ENCODE measurements at places on chromosomes 11 and 22.

DNA sequence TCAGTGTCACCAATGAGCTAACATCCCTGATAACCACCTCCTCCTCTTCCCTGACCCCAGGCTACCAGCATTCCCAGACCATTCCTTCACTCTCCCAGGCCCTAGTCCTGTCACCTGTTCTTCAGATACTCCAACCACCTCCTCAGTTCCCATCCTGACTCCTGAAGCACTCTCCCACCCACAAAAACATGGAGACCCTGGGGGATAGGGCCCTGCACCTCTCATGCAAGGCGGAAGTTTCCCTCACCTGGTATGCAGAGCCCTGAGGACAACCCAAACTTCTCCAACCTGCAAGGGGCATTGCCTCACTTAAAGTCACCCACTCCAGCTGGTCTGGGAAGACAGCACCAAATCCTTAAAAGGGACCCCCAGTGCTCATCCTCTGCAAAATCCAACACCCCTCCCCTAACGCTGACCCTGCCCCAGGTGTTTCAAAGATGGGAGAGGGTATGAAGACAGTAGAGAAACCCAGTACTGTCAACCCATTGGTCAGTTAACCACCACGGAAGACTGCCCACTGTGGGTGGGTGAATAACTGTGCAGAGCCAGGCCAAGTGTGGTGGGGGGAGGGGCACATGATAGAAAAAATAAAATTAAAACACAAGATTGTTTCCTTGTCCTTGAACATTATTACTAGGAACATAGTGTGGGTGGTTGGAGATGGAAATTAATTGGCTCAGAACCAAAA lies 1.4 kb downstream of the TNKS1BP1 start:
- no peak for DNase-seq

DNA sequence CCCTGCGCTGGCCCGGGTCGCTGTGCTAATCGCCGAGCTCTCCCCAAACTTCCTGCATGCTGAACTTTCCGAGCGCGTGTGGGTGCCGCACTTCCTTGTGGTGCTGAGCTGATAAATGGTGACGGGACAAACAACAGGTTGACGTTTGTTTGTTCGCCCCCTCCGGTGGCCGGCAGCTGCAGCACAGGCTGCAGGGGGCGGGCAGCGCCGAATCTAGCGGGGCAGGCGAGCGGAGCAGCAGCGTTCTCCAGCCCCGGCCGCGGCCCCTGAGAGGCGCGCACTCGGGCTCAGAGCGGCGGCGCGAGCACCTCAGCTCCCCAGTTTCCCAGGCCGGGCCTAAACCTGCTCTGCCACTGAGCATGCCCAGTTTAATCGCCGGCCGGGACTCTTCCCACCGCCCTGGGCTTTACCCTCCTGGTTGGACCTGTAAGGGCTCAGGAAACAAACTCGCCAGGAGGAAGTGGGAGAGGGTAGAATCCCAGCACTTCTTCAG lies at the start of gene PDGFD:
PDGFD (minus strand) TSS at position 120 of the 493 bp plus-strand sequence.
- DNase-seq = peak; percentile 34

DNA sequence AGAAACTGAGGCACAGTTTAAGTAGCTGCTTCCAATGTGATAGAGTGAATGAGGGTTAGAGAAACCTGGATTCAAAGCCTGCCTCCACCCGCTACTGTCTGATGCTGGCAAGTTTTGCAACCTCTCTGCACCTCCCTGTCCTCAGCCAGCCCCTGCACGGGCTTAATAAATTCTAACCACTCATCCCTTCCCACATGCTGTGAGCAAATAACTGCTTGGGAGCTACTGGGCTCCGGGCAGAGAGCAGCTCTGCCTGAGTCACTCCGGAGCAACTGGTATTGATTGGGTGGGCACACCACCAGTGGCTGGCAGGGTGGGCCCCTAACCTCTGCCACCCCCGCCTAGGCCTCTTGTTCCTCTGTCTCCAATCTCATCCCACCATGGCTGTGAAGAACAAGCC lies 104.3 kb upstream of the SYT13 start:
- DNase-seq = no peak

GRCh38 chr11:26442131-26442530 lies 110.2 kb downstream of the ANO3 start:
- DNase-seq = no peak

DNA sequence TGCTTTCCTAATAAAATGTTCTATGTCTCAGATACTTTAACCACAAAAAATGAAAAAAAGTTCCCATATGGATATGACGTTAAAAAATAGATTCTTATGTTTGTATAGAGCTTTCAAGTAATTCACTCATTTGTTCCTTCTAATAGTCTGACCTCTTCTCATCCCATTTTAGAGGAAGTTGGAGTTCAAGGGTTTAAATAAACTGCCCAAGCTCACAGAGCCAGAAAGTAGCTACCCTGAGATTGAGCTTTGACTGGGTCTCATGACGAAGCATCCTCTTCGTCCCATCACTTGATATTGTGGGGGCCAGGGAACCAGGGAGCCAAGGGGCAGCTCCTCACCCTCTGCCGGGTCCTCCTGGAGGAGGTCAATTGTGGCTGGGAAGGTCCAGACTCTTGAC lies 116.3 kb downstream of the CCDC81 start:
- no peak for DNase-seq

DNA sequence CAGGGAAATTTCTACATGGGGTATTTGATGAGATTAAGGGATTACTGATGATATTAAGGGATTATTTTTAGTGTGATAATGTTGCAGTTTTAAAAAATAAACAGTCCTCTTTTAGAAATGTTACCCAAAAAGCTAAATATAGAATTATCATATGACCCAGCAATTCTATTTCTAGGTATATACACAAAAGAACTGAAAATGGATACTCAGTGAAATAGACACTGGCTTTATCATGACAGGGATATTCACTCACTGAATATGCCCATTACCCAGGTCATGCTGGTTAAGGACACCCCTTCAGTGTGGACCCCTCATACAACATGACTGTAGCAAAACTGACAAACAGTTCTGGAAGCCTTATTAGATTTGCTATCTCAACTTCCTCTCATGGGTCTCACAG lies 27.8 kb downstream of the USP28 start:
- no peak for DNase-seq

DNA sequence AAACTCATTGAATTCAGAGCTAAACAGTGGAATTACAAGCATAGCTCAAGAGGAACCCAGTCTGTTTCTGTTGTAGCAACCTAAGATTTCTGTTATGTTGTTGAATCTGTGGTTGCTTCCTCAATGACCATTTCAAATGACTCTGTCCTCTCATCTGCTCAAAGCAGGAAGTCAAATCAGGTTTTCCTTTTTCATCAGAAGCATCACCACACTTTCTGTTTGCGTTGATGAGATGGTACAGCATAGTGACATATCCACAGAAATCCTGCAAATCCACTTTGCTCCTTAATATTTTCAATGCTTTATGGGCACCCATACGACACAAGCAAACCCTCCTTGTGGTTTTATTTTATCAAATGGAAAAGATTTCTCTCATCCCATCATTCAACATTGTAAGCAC lies 12.6 kb upstream of the UCP2 start:
- DNase-seq = no peak

- no peak for DNase-seq
Measured at GRCh38 chr22:30279046-30279788, 10.1 kb downstream of the CASTOR1 start.

DNA sequence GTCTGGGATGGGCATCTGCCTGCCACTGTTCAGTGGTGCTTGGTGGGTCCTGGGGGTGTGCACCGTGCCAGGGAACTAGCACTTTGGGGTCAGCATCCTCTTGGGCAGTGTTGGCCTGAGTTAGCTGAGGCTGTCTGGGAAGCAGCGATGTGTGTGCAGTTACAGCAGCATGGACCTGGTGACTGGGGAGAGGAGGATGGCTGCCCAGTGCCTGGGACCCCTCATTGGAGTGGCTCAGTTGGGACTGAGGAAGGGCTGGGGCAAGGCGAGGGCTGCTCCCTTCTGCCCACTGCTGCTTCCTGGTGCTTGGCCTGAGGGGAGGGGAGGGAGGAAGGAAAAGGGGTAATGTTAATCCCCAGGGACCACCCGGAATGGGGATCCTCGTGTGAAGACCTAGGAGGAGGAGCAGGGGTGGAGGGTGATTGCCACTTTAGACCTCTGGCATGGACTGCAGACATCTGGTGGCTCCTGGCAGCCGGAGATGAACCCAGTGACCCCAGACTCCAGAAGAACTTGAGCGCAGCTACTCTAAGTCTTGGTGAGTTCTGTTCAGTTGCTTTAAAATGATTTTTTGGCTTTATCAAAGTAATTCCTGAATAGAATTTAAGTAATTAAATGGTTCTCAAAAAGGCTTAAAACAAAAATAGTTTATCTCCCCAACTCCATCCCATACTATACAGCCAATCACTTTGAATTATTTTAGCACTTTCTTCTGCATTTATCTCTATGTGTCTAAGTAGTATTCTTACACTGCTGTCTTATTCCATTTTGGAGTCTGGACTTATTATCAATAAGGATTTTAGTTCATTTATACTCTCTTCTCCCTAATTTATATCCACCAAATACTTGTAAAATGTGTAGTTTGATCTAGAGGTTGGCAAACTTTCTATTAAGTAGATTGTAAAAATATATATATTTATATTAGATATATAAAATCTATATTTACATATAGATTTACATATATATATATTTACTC lies 15.4 kb upstream of the TMEM191C start:
- DNase-seq = no peak

DNA sequence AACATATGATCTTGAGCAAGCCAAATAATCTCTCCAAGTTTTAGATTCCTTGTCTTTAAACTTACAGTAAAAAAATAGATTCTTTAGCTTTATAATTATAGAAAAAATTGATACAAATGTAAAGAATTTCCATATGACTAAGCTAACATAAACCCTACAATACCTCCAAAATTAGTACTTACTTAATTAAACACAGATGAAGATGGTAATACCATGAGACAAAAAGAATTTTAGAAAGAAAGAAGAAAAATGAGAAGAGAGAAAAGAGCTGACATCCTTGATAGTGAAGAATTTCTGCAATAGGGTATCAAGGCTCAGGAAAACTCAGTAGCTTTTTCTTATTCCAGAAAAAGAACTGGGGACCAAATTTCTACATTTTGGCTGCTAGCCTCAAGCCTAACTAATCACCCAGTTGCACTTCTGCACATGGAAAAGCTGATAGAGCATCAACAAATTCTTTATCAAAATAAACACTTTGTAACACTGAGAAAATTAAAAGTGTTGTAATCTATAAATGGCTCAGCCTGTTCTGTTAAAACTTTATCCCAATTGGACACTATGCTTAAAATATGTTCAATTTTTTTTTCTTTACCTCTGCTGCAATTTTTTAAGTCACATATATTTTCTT lies 24.7 kb upstream of the SOX6 start:
- DNase-seq = no peak

DNA sequence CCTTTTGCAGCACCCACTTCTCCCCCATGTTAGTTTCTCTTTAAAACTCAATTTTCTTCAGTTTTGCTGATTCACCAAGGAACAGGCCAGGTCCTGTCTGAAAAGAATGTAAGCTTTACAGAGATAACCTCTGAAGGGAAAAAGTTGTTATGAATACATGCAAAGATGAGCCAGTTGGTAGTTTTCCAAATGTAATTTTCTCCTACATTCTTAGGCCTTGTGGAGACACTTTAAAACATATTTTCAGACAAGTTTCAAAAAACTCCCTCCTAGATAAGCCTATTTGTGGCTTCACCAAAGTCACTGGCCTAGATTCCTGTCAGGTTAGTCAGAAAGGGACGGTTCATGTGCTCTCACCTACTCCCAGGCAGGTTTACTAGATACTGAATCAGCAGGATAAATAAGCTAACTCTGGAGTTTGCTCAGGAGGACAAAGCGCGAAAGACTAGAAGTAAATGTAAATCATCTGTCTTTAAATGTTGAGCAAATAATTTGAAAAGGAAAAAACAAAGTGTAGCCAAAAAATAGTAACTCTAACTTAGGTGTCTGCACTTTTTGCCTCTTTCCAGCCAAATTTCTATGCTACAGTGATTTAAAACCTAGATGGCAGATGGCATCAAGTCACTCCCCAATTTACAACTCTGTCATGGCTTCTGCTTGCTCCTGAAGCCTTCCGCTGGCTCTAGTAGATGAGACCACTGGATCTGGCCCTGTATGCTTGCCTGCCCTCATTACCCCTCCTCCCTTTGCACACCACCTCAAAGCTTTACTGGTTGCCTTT lies 4.9 kb upstream of the ATP6V1E1 start:
- no peak for DNase-seq

DNA sequence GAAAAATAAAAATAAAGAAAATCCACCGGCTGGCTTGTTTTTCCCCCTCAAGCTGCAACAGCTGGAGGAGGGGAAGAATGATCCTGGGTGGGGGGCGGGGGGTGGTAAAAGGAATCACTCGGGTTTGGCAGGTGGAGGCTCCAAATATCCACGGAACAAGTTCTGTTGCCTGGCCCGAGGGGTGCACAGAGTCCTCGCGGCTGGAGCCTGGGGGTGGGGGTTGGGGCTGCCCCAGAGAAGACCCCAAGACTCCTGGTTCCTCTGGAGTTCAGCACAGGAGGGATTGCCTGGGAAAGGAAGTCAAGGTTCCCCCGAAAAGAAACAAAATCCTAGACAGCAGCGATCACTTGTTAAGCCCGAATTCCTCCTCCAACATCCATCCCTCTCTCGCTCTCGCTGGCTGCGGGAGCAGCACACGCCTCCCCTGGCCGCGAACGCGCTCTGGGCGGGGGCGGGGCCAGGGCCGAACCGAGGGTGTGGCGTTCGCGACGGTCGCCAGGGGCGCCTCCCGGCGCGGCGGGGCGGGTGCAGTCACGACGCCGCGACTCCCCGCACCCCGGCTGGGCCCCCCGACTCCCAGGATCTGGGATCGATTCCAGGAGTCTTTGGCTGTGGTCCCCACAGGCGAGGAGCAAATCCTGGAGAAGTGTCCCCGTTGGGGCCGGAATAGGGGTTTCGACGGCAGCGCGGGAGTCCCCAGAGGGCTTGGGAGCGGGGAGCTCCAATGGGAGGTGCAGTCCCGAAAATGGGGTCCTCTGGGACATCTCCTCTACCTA lies at the start of gene KCNA4:
KCNA4 (minus strand) TSS at position 443 of the 776 bp plus-strand sequence. CDS start 4,352 bp downstream, outside the sequence.
- no peak for DNase-seq

DNA sequence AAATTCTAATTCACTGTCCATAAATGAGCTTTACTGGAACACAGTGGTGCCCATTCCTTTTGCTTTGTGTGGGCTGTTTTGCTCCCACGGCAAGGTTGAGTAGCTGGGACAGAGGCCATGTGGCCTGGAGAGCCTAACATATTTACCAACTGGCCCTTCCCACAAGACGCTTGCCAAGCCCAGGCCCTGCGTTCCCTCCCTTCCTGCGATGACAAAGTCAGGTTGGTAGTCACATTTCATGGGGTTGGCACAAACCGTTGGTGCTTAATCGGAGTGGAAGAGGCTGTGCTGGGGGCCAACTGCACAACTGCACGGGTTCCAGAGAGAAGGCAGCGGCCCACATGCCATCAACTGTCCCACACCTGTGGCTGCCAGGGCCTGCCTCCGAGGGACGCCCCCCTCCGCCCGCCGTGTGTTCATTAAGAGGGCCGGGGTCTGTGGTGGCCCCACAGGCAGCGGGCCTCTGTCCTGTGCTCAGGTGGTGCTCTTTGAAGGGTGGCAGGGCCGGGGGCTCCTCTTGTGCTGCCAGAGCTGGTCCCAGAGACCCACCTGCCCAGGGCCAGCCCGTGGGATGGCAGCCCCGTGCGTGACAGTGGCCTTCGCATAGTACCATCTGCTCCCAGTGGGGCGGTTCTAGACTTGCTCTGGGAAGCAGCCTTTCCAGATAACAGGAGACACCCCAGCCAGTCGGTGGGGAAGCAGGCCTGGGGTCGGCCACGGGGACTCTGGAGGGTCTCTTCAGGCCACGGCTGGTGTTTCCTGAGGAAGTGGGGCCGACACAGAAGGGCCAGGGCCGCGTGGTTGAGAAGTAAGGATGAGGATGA lies 81.5 kb upstream of the CLDN5 start:
- no peak for DNase-seq

Measured in T-cell (primary cell).